ENCODE measurements at places on chromosomes 12 and 14.

DNA sequence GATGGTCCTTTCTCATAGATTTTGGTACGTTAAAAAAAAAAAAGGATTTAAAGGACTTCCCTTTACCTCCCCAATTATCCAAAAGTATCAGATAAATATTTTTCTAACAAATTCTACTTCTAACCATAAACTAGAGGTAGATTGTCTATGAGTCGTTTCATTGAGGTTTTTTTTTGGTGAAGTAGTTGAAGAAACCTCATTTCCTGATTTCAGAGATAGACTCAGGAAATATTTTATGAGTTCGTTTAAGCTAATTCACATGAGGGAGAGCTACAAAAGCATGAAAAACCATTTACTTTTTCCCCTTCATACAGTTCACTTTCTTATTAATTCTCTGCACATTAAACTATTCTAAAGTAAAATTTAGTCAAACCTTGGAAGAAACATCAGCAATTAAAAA, 112.5 kb downstream of the RALGAPA1 start:
- DNase-seq: no peak

DNA sequence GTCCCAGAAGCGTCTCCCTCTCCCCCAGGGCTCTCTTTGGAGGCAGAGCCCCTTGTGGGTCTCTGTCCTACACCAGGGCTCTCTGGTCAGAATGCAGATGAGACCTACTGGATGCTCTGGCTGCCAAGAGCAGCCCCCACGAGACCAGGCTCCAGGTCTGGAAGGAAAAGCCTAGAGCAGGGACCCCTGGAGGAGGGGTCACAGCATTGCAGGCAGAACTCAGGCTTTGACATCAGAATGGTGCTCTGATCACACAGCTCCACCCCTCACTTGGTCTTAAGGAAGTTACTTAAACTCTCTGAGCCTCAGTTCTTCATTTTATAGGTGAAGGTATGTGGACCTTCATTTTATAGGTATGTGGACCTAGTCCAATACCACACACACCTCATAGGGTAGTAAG, 83.1 kb downstream of the ARL6IP4 start:
- DNase-seq: no peak

DNA sequence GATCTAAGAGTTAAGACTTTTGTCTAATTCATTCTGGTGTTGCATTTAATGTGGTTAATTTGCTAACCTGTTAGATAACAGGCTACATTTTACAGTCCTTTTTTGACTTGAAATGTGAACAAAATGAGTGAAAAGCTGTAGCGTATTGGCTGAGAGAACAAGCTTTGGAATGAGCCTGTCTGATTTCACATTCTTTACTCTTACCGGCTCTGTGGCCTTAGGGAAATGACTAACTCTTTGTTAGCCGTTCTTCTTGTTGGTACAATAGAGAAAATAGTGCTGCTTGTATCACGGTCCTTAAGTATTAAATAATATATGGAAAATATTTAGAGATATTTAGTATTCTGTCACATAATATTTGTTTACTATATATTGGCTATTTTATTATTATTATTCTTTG, 1.9 kb downstream of the MNAT1 start:
- DNase-seq: no peak

DNA sequence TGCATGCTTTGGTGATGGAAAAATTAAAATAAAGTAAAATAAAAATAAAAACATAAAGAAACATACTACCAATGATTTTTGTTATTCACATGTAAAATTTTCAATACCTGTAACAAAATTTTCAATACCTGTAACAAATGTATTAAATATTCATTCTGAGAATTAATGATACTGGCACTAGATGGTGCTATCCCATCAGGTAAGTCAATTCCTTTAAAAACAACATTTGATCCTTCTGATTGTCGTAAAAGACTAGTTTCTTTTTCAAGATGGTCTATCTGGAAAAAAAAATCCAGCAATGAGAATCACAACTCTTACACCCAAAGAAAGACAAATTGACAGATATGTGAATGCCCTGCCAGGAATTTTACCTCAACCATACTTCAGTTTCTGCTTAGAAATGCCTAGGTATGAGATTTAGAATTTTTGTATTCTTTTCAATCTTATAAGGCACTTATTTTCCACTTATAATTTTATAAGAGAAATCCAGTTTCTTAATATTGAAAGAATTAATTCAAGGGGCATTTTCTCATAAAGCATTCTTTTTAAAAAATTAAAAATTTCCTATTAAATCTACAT, 30.7 kb downstream of the CEP290 start:
- DNase-seq: peak; percentile 26

DNA sequence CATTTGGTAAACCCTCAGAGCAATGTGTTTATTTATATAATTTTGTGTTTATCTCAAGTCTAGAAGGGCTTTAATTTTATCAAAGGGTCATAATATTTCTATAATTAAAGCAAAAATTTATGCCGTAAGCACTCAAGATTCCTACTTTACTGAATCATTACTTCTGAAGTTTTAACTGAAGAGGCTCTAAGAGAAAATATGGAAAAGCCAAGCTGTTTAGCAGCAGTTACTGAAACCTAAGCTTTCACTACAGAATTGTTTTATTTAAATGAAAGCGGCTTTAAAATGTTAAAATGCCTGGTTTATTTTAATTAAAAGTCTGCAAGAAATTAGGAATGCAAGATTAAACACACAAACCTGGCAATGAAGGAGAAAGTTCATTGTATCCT, 73.9 kb upstream of the BBS10 start:
- no peak for DNase-seq

GRCh38 chr12:74337951-74338350, 199.7 kb upstream of the ATXN7L3B start:
- DNase-seq: no peak

DNA sequence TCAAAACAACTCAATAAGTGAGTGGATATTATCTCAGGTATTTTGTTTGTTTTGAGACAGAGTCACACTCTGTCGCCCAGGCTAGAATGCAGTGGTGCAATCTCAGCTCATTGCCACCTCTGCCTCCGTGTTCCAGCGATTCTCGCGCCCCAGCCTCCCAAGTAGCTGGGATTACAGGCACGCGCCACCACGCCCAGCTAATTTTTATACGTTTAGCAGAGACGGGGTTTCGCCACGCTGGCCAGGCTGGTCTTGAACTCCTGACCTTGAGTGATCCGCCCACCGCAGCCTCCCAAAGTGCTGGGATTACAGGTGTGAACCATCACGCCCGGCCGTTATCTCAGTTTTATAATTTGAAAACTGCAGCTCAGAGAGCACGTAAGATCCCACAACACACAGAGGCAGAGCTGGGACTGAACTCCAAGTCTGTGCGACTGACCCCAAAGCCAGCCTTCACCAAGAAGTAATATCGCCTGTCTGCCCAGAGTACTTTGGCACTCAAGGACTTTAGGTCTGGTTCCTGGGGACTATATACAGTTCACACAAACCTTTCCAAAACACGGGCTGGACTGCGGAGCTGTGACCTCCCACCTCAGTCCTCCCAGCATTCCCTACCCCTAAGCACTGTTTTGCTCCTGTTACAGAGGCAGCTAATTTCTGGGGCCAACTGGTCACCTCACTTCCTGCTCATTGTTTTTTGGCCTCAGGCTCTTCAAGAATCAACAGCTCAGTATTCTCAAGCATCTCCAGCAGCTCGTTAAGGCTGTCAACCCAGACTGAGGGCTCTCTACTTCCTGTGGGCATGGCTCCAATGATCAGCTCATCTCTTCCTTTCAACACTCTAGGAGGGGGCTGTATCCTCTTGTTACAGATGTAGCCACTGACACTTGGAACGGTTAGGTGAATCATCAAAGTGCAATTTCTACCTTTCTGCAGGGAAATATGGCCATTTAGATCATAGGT, 22.5 kb downstream of the TESC start:
- DNase-seq: no peak

DNA sequence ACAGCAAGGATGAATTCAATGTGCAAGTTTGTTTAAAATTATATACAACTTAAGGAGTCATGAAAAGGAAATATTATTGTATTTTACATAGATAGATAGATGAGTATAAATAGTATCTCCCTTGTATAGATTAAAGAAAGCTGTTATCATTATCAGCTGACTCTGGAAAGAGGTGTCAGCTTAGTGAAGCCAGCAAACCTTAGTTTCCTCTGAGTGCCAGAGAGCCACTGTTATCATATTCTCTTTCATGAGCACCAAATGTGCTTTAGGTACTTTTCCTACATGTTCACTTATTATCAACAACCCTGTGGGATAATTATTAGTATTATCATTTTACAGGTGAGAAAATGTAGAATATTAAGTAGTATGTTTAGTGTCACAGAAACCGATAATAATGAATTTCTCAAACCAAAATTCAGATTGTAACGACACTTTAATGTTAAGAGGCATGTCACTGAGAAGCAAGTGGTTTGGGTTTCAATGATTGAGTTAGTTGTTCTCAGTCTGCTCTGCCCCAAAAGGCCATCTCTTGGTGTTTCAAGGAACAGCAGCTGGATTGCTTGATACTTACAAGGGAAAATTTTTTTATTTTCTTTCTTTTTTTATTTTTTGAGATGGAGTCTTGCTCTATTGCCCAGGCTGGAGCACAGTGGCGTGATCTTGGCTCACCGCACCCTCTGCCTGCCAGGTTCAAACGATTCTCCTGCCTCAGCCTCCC, 53.7 kb downstream of the PLEKHA5 start:
- no peak for DNase-seq

GRCh38 chr14:80390906-80391305, 179.6 kb upstream of the DIO2 start:
- DNase-seq: no peak

- no peak for DNase-seq
Measured at GRCh38 chr12:14059548-14059947, 78.1 kb upstream of the GRIN2B start.

DNA sequence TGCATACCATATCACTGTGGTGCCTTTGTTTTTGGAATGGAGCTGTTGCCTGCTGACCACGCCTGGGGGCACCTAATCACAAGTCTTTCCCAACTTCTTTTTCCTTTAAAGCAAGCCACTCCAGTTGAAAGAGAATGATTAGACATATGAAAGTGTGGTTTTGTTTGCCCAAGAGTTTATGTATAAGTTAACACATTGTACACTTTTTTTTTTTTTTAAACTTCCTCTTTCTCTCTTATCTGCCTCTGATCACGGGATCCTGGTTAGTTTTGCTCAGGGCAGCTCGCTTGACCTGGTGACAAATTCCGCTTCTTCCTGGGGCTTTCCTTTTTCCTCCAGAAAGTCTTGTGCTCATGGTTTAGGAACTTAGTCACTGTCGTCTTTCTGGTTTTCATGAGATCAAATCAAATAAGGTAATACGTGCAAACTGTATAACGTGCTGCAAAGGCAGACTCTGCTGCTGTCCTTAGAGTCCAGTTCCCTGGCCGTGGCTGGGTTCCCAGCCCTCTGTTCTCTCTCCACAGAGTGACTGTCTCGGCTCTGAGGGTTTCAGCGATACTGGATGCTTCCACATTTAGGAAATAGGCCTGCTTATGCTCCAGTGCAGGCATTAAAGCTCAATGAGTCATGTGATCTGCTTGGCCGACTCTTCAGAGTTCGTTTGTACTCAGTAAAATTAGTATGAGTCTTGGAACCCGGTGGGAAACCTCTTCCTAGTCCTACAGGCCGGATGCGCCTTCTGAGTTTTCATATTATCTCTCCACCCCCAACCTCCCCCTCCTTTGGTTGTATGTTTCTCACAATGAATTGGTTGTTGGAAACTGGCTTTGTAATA, 15.2 kb downstream of the RASSF3 start:
- DNase-seq: peak; percentile 84

DNA sequence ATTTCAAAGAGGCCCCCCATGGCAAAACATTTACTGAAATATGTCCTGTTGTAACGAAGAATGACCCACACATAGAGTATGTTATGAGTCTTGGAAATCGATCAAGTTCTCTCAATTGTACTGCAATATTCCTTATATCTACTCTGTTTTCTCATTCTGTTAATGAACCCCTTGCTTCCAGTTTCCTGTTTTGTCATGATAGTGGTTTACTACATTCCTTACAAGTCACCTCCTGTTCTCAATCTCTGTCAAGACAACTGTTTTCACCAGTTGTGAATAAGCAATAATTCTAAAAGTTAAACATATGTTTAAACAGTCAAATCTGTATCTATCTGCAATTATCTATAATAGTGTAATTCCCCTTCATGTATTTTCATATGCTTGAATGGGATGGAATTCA, 16.4 kb upstream of the ARID2 start:
- DNase-seq: no peak

- no peak for DNase-seq
Measured at GRCh38 chr12:12585115-12585863, 22.6 kb upstream of the DUSP16 start.

DNA sequence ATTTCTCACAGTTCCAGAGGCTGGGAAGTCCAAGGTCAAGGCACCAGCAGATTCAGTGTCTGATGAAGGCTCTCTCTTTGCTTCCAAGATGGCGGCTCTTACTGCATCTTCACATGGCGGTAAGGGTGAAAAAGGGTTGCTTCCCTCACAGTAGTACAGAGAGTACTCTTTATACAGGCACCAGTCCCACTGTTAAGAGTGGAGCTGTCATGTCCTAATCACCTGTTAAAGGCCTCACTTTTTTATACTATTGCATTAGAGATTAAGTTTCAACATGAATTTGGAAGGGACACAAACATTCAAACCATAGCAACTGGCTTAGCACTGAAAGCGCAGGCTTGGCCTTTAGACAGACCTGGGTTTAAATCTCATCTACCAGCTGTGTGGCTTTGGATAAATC, 50.0 kb upstream of the TCL1A start:
- no peak for DNase-seq

GRCh38 chr12:55972042-55972441, 1.8 kb upstream of the RAB5B start:
- DNase-seq: peak; percentile 22

DNA sequence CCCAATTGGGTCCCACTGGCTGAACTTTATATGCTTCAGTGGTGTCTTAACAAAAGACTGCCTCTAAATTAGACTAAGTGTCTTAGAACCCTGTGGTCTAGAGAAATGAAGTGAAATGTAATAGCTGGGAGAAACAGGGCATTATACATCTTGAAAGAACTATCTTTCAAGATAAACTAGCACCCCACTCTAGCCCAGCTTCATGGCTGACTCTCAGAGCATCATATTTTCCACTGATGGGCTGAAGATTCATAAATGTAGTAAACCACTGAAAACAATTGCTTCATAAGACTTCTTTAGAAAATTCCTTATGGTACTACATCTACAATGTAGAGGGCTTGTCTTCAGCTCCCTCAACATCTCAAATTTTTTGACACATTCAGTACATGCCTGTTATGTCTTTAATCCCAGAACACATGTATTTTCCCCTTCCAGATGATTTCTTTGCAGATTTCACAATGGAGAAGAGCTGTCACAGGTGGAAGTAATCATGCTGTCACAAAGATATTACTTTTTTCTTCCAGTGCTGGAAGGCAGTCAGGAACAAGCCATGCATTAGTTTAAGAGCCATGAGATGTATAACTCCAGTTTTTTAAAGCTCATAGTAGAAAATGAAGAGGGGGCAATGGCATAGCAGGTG, 48.5 kb downstream of the IFNG-AS1 start:
- no peak for DNase-seq

- peak; percentile 28 for DNase-seq
Measured at GRCh38 chr12:43776498-43776897, 17.7 kb downstream of the IRAK4 start.
